ENCODE measurements at places on chromosomes 7 and 10.

GRCh38 chr7:157889480-157889879 lies 552.7 kb downstream of the DNAJB6 start:
- no peak for DNase-seq

- DNase-seq, result no peak
Measured at GRCh38 chr10:70355051-70356021, 27.1 kb downstream of the LRRC20 start.

DNA sequence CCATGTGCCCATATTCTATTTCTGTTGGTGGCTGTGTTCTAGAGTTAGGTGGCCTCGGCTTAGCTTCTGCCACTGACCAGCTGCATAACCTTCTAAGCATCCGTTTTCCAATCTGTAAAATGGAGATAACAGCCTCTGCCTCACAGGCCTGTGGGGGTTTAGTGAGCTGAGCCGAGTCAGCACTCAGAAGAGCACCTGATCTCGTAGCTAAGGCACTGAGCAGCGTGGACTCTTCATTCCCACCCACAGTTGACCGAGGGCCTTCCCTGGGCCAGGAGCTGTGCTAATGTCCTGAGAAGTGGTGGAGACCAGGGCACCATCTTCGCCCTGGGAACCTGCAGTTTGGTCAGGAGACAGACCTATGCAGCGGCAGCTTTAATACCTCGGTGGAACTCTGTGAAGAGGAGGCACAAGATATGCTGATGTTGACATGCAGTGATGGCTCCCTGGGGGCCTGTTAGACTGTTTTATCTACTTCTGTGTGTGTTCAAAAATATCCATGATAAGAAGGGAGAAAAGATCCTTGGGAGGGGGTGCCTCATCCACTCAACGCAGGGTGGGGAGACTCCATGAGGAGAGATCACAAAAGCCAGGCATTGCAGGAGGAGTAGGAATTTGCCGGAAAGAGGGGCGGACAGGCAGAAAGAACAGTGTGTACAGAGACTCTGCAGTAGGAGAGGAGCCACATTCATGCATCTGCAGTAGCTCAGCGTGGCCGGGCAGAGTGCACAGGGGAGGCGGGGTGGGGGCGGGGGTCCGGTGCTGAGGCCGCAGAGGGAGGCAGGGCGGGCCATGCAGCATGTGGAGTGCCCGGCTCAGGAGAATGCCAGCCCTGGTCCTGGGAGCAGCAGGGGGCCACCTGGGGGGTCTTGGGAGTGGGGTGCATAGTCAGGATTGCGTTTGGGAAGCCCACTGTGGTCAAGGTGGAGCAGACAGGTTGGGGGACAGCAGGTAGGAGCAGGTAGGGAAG lies 136.8 kb downstream of the C10orf105 start:
- DNase-seq, result no peak

GRCh38 chr7:64888901-64889685 lies 14.0 kb upstream of the ZNF273 start:
- DNase-seq, result peak; percentile 74

DNA sequence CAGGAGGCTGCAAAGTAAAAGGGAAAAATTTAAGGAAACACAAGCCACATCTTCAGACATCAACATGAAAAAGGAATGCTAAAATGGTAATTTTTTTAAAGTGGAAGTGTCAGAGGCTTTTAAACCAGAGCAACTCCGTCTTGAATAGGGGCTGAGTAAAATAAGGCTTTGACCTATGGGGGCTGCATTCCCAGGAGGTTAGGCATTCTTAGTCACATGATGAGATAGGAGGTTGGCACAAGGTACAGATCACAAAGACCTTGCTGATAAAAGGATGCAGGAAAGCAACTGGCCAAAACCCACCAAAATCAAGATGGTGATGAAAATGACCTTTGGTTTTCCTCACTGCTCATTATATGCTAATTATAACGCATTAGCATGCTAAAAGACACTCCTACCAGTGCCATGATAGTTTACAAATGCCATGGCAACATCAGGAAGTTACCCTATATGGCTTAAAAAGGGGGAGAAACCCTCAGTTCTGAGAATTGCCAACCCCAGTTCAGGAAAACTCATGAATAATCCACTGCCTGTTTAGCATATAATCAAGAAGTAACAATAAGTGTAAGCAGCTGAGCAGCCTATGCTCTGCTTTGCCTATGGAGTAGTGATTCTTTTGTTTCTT lies 128.3 kb downstream of the SKAP2 start:
- DNase-seq, result no peak

DNA sequence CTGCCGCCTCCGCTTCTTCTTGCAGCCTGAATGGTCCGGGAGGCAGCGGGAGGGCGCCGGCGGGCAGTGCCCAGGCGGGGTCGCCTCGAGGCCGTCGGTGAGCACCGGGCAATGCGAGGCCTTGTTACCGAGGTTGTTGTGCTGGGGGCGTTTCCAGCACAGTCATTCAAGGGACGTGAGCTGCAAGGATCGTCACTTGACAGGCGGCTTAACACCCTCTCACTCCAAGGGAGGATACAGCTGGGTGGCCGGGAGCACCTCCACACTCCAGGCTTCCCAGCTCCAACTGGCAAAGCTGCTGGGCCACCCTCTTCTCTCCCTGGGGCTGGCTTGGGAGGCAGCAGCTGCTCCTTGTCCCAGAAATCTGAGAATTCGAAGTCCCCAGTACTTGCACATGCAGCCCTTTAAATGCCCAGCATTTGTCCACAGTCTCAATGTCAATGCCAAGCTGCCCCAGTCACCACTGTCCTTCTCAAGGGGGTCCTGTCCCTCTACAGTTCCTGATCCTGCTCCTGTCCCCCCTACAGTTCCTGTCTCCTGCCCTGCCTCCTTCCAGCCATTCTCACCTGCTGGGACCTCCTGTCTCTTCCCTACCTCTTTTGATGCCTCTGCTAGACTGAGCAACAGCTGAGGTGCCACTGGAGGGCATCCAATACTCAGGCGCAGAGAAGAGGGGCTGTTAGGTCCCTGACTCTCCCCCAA lies 4.4 kb upstream of the HOXA11 start:
- peak; percentile 58 for DNase-seq

DNA sequence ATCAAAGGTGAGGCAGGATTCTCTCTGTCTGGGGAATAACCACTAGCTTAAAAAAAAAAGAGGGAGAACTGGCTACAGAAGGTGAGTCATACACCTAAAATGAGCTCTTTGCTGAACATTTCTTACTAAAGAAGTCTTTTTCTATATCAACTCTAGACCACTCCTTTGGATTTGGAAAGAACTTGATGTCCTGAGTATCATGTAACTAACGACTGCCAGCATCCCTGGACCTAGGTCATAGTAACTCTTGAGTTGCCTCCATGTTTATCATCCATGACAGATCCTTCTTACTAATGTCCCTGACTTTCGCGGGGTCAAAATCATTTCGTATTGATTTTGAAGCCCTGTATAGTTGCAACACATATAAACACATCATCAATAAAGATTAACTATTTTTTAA lies 89.1 kb downstream of the CNOT4 start:
- no peak for DNase-seq

GRCh38 chr7:80298201-80298600 lies 163.6 kb downstream of the GNAI1 start:
- DNase-seq, result no peak

GRCh38 chr10:12564173-12564572 lies 214.8 kb downstream of the CAMK1D start:
- DNase-seq, result no peak

DNA sequence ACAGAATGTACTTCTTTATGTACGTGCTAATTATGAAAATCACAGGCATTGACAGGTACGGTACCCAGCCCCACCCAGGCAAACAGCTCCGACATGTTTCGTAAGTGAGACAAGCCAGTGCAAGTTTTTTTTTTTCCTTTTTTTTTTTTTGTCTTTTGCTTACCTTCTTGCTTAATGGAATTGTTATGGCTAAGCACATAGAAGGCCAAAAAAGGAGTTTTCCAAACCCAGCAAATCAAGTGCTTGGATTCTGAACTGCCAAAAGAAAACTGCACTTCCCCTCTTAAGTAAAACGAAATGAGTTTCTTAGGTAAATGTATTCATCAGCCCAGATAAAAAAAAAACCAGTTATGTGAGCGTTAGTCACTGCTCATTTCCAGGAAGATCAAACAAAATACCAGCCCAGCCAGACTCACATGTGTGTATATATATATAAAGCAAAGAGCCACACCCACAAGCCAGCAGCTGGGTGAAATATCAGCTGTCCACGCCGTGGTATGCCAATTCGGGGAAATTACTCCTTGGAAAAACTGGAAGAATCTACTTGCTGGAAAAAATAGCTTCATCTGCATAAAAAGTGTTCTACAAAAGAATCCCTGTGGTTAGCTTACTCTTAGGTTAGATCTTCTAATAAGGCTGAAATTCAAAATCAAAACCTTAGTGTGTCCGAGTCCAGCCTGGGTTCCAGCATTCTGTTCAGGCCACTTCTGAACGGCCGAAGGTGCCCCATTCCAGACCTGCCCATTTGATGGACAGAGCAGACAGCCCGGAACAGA lies 8.0 kb downstream of the KLF6 start:
- DNase-seq, result peak; percentile 97

- no peak for DNase-seq
Measured at GRCh38 chr7:91835091-91835825, 45.2 kb downstream of the MTERF1 start.

DNA sequence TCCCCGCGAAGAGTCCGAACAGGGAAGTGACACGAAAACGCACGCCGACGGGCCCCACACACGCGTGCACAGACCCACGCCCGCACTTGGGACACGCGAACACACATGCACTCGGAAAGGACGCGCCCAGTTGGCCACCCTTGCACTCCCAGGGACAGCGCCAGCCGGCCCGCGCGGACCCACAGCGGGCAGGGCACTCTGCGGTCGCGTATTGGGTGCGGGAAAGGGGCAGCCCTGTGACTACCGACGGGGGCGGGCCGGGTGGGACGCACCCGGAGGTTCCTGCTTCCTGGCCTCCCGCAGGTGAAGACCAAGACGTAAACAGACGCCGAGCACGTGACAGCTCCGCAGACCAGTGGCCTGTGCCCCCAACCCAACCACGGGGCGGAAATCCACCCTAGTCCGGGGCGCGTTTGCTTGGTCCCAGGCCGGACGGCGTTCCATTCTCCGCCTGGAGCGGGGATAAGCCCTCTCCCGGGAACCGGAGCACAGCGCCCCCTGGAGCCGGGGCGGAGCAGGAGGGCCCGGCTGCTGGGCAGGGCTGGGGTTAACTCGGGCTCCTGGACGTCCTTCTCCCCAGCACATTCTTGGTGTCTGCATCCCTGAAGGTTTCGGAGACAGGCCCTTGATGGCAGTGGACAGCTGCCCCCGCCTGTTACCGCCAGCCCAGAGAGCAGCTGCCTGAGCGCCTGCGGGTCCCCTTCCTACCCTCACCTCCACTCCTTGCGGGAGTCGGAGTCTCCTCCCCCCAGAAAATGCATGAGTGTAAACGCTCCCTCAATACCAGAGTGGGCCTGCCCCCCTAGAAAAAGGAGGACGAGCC lies 2.0 kb upstream of the LZTS2 start:
- peak; percentile 95 for DNase-seq

GRCh38 chr10:104306897-104307296 lies 31.4 kb downstream of the ITPRIP start:
- peak; percentile 14 for DNase-seq

DNA sequence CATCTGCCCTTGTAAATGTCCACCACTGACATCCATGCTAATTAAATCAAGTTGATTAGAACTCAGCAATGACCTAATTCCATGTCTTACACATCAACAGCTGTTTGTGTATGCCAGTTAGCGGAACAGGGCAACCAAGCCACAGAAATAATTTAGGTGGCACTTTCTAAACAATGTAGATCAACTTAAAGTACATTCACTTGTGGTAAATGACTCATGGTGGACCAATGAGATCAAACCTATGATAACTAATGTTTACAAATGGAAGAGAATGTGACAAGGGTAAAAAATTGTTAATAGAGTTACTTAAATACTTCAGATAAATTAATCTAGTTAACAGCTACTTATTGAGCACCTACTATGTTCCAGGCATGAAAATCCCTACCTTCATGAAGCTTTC lies 63.1 kb upstream of the ICA1 start:
- no peak for DNase-seq

DNA sequence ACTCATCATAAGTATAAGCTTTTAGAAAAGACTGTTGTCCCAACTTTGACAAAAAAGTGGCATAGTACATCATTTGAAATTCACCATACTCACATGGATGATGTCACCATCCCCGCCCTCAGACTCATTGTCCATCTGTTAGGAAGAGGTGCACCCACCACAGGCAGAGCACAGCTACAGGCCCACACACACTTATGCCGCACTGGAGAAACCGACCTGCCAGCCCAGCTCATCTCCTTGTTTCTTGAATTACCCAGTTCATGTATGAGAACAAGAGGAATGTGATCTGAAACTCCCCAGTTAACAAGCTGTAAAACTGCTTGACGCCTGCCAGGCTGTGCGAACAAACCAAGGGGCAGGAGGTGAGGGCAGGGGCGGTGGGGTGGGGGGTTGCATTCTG lies 312.0 kb downstream of the DPP6 start:
- no peak for DNase-seq

GRCh38 chr7:120280743-120281142 lies 7.8 kb downstream of the KCND2 start:
- DNase-seq, result no peak

DNA sequence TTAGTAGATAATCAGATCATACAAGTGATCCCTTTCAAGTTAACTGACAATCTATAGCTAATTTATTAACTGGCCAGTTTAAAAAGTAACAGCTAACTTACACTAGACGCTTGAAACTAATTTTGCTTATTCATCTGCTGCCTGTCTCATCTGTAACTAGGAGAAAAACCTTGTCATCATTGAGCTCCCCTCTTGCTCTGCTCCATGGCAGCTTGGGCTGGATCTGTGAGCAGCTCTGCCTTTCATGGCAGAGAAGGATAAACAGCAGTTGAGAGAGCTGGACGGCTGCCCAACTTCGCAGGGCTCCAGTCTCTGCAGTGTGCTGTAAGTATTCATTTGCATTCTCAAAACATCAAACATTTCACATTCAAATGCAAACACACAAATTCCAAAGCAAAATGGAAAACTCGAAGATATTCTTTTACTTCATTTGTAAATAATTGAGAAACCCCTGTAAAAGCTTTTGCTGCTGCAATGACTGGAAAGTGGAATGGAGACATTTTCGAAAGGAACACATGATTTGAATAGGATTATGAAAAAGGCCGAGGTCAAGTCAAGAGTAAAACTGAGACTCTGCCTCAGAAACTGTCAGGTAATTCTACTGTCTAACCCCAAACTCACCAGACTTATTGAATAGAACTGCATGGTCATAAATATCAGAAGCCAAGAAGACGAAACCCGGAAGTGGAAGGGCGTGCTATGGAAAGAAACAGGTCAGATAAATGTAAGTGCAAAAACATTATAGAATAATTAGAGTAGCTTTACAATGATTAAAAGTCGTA lies 17.6 kb downstream of the SLC35B4 start:
- DNase-seq, result no peak

DNA sequence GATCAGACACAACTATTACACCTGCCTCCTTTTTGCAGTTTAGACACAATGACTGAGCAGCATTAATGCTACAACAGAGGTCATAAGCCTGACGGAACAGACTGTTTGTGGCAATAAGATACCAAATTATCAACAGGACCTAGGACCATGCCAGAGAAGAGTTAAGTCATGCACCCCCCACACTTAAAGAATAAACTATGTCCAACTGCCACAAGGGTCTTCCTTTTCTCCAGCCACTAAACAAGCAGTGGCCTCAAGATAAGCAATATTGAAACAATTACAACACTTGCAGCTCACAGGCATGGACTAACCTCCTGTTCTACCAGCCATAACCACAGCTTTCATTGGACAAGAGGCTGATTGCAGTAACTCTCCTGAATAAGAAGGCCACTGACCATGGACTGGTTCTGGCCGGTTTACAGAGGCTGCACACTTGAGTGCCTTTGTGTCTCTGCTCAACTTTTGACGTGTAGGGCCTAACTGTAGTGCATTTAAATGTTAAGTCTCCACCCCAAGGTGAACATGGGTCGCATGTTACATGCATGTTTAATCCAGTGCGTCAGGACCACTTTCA lies 104.4 kb downstream of the STRA8 start:
- no peak for DNase-seq

- no peak for DNase-seq
Measured at GRCh38 chr10:7373039-7373438, 37.8 kb downstream of the SFMBT2 start.
